BE2C (cell line): ENCODE measurements at places on chromosomes 3 and 15.

GRCh38 chr3:139284221-139284620 is 59.6 kb upstream of the MRPS22 start:
- DNase-seq, result no peak

DNA sequence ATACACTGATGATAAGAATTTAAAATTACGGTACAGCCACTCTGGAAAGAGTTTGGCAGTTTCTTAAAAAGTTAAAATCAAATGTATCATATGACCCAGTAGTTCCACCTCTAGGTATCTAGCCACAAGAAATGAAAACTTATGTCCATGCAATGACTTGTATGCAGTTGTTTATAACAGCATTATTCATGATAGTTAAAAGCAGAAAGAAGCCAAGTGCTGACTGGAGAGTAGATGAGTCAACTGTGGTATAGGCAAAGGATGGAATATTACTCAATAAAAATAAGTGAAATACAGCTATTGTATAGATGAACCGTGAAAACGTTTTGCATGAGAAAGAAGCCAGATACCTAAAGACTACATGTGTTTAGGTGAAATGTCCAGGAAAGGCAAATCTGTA is 14.8 kb downstream of the GPR87 start:
- no peak for DNase-seq

- no peak for DNase-seq
These were observed 16.0 kb downstream of the EPHB3 start for GRCh38 chr3:184577546-184577945.

- no peak for DNase-seq
These were observed 79.2 kb downstream of the MME start for GRCh38 chr3:155159301-155159700.

- DNase-seq, result peak; percentile 70
These were observed at the start of gene CAMP for GRCh38 chr3:48222616-48223513. CAMP (plus strand) TSS chr3:48223495; CDS start chr3:48223512, 17 bp downstream.

DNA sequence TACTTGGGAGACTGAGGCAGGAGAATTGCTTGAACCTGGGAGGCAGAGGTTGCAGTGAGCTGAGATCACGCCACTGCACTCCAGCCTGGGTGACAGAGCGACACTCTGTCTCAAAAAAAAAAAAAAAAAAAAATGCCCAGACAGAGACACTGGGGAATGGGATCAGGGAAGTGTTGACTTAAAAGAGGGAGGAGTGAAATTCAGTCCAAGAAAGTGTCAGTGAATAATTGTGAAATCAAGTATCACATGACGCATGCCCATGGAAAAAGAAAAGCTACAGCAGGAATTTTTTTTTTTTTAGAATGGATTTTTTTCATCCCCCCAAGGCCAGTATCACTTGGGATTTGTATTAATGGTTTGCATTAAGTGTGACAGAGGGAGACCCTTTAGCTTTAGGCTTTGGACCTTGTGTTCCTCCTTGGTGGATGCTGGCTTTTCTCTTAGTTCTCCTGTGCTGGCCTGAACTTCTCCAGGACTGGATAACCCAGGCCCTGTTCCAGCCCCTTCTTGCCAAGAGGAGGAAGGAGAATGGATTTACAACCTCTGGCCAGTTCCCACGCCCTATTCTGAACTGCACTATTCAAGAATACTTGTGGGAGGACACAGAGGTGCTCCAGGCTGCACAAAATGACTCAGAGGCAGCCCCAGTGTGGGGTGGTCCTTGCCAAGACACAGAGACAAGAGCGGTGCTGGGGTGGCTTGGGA is 36.7 kb upstream of the ZNF774 start:
- DNase-seq, result no peak

GRCh38 chr15:84826369-84826823 is 9.2 kb downstream of the ALPK3 start:
- no peak for DNase-seq

DNA sequence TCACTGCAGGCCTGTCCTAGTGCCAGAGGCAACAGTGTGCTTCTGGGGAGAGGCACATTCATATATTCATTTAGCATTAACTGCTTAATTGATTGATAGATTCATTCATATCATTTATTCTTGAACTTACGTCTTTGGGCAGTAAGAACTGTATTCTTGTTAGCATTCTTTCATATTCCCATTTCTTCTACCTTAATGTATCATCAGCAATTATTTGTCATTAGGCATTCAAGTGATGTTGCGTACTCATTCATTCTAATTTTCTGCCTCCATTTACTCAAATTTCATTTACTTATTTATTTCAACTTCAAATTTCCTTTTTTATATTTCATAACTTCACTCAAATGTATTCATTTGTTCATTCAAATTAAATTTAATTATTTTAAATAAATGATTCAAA is 31.5 kb upstream of the CCR4 start:
- no peak for DNase-seq

- no peak for DNase-seq
These were observed 35.1 kb downstream of the EAF1 start for GRCh38 chr3:15462451-15462850.

DNA sequence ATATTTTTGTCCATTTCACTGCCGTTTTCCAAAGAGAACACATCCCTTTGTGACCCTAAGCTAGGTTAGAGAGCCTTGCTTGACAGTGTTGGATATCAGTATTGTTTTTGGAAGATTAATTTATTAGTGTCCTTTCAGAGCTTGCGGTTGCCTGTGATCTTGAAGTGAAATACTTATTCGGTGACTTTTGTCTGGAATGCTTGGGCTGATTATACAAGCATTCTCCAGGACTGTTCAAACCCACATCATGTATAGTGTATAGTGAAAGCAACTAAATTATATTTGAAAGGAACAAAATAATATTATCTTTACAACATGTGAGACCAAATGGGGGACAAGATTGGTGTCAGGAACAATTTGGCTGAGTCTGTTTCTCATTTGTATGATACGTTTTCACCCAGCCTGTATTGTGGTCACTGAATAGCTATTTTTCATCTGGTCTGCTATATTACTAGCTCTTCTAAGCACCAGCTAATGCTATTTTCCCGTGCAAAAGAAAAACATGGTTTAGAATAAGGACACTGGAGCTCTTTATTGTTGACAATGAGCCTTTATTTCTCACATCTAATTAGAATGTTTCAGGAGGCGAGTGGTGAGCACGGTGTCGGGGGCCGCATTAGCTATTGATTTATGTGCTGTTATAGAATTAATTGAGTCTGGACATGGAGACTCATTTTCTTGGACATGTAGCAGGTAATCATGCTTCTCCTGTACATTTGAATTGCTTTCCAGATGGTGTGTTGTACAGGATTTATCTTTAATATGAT is 158.1 kb downstream of the APBA2 start:
- DNase-seq, result no peak

- no peak for DNase-seq
These were observed 275.5 kb downstream of the GAP43 start for GRCh38 chr3:115898656-115899410.

GRCh38 chr15:41387646-41388045 is 14.7 kb downstream of the NDUFAF1 start:
- no peak for DNase-seq

GRCh38 chr3:114896978-114897377 is 250.1 kb downstream of the ZBTB20 start:
- DNase-seq, result no peak

GRCh38 chr3:115710799-115711198 is 87.5 kb downstream of the GAP43 start:
- no peak for DNase-seq

- no peak for DNase-seq
These were observed 51.1 kb downstream of the UACA start for GRCh38 chr15:70712271-70712670.

GRCh38 chr15:79811406-79812405 is 85.1 kb downstream of the MTHFS start:
- DNase-seq, result peak; percentile 90

- DNase-seq, result no peak
These were observed 1.5 kb downstream of the PTPN9 start for GRCh38 chr15:75577401-75578172.

DNA sequence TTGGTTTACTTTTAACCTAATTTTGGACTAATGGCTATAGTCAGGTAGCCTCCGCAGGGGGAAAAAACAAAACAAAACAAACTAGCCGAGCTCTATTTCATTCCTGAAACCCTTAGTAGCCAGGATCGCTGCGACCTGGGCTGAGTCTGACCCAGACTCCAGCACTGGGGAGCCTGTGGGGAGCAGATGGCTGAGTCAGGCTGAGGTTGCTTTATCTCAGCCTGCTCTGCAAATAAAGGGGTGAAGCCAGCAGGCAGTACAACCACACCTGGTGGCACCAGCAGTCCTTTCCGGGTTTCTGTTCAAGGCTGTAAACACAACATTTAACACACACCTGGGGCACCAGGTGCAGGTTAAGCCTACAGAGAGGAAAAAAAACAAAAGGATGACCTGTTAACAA is 27.3 kb downstream of the ABHD2 start:
- no peak for DNase-seq

DNA sequence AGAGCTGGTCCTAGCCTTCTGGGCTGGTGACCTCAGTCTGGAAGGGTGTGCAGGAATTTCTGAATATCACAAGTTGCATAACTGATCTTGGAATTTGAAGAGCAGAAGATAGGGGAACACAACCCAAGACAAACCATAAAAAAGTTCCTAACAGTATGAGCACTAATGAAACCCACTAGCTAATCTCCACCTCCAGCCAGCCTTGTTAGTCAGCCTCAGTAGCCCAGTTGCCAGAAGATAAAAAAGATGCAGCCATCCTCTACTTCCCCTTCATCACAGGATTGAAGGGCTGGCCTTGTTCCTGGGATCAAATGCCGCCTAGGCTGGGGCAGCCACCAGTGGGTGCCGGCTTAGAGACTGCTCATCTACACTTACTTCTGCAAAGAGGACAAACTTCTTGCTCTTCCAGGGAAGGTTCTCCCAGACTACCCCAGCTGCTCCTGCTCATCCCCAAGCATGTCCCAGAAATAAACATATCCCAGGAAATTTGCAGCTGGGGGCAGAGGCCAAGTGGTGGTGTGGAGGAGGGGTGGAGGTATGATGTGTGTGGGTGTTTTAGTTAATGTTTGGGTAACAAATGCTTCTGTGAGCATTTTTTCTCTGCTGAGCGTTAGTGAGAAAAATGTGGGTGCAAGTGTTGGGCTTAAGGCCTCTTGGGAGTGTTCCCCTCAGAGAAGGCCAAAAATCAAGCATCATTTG is 9.2 kb upstream of the ITGA11 start:
- DNase-seq, result no peak

DNA sequence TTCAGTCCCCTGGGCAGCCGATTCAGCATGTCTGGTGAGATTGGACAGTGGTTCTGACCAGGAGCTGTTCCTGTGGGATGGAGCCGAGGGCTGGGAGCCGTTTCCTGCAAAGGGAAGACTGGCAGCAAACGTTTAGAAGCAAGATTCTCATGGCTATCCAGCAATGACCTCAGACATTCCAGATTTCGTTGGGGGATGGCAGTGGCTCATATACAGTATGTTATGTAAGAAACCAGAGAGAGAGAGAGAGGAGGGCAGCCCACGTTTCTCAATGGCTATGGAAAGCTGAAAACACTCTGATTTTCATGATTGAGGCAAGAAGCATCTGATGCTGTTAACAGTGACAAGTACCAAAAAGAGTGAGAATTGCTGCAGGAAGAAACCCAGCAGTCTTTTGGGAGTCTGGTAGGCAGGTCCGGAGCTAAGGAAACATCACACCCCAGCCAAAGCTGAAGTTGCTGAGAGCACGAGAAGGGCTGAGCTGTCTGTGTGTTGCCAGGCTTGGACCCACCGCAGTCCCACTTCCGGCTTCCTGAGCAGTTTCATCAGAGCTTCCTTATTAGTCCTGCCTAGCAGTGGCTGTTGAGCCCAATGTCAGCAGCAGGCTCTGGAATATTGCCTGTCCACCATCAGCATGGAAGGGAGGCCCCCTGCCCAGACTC is 25.6 kb upstream of the VPS8 start:
- DNase-seq, result no peak

DNA sequence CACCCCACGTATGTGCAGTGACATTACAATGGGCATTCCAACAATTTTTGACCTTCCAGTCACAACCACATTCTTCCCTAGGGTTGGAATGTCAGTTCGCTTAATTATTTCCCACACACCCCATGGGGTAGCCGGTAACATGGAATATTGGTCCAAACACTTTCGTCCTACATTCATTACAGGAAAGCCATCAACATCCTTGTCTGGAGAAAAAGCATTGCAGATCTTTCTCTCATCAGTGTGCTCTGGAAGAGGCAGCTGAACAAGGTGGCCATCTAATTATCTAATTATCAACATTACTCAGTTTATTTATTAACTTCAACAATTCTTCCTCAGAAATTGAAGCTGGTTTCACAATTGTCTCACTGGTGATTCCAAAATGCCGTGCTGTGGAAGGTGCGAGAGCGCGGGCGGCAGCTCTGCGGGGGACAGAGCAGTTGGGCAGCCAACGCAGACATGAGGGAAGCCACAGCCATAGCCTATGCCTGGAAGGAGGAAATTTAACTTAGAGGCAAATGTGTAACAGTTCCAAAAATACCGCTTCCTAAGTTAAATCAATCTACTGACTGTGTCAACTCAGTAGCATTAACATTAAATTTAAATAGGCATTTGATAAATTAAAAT is 1158.9 kb upstream of the EPHA6 start:
- DNase-seq, result no peak

DNA sequence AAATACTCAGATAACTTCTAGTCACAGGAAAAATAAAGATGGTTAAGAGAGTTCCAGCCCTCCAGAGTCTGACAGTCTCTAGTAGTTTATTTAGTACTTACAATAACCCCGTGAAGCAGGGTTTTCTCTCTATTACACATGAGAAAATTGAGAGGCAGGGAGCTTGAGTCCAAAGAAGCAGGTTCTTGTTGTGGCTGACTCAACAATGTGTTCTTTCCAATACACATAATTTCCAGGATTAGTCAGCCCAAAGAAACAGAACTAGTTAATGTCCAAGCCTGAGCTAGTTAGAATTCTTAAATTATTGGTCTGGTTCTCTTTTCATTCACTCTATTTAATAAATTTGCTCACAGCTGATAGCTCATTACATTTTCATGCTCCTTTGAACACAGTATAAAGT is 49.9 kb downstream of the ALDH1A2 start:
- no peak for DNase-seq

- no peak for DNase-seq
These were observed 29.7 kb upstream of the LIPC start for GRCh38 chr15:58401991-58402649.

DNA sequence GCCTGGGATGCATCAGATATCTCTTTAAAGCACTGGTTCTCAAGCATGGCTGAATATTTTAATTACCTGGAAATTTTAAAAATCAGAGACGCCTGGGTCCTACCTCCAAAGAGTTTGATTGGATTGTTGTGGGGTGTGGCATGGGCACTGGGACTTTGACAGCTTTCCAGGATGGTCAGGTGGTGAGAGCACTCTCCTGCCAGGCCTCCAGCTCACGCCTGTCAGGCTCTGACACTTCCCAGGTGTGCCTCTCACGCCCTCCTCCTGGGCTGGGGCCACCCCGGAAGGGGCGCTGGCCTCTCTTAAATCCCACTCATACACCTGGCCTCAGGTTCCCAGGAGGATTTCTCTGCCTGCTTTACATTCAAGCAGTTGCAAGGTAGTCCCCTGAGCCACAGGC is 48.5 kb downstream of the AMOTL2 start:
- no peak for DNase-seq
